ENCODE measurements at places on chromosomes 1 and 21. TPM values are rescaled to one million over a fixed set of nuclear protein-coding genes. Genes with fewer than 3 reads are reported as not detected.

The ARHGAP29 gene
- 0.24 TPM for total RNA-seq

The BMP8B gene
- total RNA-seq = 1.2 TPM

The HSPA6 gene
- total RNA-seq = 1.6 TPM

The ITLN2 gene
- total RNA-seq = not detected

The LRRC71 gene
- total RNA-seq = not detected

The SLC16A1 gene
- 64.2 TPM for total RNA-seq

The PDPN gene
- total RNA-seq = not detected

The GJC2 gene
- total RNA-seq = 0.44 TPM

The SPRR2B gene
- not detected for total RNA-seq

The SPRR1A gene
- total RNA-seq = not detected

The PLEKHA6 gene
- total RNA-seq = 0.69 TPM

GRCh38 chr1:239164451-239165180, 221.8 kb upstream of the CHRM3 start:
- DNase-seq = no peak

GRCh38 chr1:47754221-47754620, 243.0 kb downstream of the TRABD2B start:
- no peak for DNase-seq

DNA sequence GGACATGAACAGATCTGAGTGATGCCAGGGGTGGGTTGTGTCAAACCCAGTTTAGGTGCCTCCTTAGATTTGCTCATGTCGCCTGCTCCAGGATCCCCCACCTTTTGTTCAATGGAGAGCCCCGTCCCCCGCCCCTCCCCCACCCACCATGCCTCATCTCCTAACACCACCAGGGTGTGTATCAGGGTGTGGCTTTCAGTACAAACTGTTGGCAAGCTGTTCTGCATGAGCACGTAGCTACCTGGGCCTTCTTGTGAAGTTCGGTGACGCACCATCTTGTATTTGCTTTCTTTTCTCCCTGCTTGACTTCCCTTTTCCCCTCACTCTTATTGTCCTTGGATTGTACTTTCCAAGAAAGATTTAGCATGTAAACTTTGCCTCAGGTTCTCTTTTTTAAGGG, 94.8 kb downstream of the EBNA1BP2 start:
- DNase-seq = no peak

- DNase-seq = no peak
Observed at GRCh38 chr21:39334611-39335010, 14.3 kb downstream of the HMGN1 start.

DNA sequence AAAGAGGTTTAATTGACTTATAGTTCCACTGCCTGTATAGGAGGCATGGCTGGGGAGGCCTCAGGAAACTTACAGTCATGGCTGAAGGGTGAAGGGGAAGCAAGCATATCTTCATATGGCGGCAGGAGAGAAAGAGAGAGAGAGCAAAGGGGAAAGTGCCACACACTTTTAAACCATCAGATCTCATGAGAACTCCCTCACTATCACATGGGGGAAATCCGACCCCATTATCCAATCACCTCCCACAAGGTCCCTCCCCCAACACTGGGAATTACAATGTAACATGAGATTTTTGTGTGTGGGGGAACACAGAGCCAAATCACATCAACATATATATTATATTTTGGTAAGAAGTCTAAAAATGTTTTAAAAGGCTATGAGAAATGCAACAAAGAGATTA, 27.2 kb downstream of the FABP3 start:
- no peak for DNase-seq

DNA sequence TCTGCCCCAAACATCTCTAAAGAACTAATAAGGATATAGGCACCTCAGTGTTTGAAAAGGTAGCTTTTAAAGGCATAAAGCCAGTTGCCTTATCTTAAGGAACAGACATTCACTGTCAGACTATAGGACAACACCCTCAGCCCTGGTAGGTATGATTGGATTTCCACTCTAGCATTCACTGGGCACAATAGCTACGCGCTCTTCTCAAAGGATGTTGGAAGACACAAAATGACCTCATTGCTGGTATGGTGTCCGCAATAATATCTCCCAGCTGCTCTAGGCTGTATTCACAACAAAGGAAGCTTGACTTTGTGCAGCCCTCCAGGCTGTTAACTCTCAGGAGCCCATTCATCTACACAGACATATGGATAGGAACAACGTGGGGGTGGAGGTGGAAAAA, 119.4 kb upstream of the CXADR start:
- no peak for DNase-seq

- no peak for DNase-seq
Observed at GRCh38 chr1:197042676-197043341, 24.3 kb downstream of the F13B start.

DNA sequence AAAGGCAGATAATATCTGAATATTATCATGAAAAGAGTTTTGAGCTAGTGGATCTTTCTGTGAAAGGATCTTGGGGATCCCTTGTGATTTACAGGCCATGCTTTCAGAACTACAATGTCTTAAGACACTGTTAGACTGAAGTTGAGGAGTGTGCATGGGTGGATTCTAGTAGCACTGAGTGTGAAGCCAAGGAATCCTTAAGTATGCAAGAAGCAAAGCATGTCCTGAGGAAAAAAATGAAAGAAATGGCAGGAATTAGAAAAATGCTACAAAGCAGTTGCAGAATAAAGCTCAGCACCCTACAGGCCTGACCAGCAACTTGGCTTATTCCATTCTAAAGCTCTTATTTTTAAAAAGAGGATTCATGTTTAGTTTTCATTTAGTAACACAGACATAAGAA, 11.9 kb downstream of the STX6 start:
- DNase-seq = no peak

DNA sequence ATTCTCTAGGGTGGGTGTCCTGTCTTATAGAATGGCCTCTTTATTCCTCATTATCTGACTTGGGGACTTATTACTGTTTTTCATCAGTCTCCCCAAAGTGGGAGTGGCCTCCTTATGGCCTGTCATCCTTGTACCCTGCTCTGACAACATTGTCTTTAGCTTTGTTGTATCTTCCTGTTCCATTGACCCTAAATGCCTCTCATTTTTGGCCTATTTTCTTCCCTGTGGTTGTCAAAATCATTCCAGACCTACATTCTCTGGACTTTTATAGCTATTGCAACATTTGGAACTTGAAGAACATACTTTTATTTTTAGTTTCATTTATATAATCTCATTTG, 9.7 kb downstream of the SFT2D2 start:
- no peak for DNase-seq

DNA sequence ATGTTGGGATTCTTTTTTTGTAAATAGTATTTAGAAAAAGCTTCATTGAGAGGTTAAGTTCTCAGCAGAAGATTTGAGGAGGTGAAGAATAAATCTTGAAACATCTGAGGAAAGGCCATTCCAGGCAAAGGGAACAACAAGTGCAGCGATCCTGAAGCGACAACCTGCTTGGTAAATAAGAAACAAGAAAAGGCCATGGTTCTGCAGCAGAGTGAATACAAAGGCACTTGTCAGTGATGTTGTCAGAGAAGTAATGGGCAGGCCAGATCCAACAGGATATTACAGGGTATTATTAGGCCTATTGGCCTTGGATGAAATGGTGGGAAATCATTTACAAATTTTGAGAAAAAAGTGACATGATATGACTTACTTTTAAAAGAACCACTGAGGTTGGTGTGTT, 960.0 kb downstream of the PLA2G4A start:
- no peak for DNase-seq

DNA sequence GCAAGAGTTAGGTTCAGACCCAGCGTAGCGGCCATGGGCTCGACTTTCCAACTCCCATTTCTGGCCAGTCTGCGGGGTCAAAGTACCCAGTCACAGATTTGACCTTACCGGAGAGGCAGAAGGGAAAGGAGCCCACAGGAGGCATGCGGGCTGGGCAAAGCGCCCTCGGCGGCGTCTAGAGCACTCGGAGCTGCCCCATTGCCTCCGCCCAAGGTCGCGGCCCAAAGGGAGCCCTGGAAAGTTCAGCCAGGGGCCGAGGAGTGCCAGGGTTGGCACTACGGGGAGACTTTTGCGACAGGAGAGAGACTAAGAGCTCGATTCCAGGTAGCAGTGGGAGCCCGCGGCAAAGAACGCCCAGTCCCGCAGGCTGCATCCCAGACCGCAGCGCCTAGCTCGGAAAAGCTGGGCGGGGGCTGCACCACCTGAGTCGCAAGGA, 896 bp downstream of the KANK4 start:
- no peak for DNase-seq

GRCh38 chr1:92554216-92554615, 67.5 kb upstream of the GFI1 start:
- DNase-seq = no peak

GRCh38 chr1:186672131-186672530, 8.1 kb downstream of the PTGS2 start:
- DNase-seq = no peak

GRCh38 chr1:59815892-59816291, 1.1 kb downstream of the HOOK1 start:
- DNase-seq = no peak

DNA sequence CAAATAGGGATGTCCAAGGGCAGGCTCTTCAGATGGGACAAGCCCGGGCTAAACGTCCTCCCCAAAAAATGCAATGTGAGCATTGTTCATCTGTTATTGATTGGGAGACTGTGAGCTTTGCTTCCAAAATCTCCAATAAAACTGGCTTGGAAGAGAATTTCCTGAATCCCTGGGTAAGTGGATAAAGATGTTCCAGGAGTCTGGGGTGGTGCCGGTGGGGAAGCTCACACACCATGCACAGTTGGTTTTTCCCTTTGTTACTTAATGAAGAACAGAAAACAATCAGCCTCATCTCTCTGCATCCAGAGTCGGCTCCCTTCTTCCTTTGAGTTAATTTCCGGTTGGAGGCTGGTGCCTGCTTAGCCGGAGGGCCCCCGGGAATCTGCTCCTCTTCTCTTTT, 72.1 kb upstream of the ZBTB40 start:
- no peak for DNase-seq

- no peak for DNase-seq
Observed at GRCh38 chr1:162197615-162198421, 128.3 kb downstream of the NOS1AP start.

- no peak for DNase-seq
Observed at GRCh38 chr1:59497616-59498015, 200.7 kb downstream of the FGGY start.

- no peak for DNase-seq
Observed at GRCh38 chr1:30919025-30919881, 10.7 kb upstream of the SDC3 start.

GRCh38 chr1:51241119-51241518, 5.0 kb downstream of the RNF11 start:
- DNase-seq = no peak

- no peak for DNase-seq
Observed at GRCh38 chr1:228123505-228123904, 14.4 kb upstream of the MRPL55 start.

DNA sequence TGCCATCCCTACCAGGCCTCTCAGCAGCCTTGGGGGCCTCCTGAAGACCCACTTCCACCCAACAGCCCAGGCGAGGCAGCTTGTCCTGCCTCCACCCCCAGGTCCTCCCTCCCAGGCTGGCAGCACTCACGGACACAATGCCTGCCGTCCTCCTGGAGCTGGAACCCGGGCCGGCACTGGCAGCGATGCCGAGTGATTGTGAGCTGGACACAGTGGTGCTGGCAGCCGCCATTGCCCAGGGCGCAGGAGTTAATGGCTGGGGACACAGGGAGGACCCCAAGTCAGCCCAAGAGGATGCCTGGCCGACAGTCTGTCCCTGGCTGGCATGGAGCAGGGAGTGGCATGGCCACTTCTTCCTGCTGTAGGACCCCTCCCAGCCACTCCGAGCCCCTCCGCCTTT, 60.8 kb downstream of the ARHGEF16 start:
- DNase-seq = no peak

DNA sequence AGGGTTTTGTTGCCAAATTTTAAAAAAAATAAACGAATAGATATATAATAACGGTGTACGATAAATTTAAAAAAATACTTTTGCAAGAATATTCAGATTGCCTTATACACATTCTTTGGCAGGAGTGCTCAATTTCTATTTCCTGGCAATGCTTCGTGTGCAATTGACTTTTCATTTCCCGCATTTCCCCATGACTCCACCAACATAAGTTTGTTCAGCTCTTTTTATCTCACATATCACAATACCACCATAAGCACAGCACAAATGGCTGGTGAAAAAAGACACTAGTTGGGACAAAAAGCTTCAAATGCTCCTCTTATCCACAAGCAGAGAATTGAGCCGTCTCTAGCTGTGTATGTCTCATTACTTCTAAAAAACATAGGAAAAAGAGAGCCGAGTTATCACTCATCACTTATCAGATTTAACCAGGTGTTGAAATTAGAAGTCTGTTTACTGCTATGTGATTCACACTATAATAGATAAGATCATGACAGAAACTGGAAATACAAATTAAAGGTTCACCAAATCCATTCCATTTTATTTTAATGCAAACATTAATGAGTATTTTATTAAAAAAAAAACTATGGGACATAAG, 28.9 kb upstream of the RGS1 start:
- no peak for DNase-seq

GRCh38 chr1:36752431-36752830, 269.7 kb upstream of the CSF3R start:
- DNase-seq = no peak

DNA sequence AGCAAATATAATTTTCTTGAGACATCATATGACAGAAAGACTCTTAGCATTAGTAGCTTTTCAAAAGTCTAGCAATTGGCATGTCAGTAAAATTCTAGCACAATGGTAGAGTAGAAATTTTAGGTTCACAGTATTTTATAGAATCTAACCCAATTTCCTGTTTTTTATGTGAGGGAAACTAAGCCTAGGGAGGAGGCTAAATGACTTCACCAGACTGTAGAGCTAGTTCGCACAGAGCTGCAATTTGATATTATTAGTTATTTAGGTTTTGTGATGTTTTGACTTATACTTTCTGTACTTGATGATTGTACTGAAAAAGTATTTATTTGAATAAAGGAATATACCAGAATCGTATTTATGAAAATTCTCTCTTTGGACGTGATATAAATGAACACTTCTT, 68.5 kb downstream of the CACHD1 start:
- DNase-seq = no peak

GRCh38 chr1:11703357-11704193, 12.1 kb downstream of the DRAXIN start:
- DNase-seq = no peak

- no peak for DNase-seq
Observed at GRCh38 chr1:162905174-162906158, 44.5 kb upstream of the CCDC190 start.

Measured in GM12878 (cell line).